Stimulated activated CD8-positive, alpha-beta memory T cell treated with anti-CD3 and anti-CD28 coated beads, Interleukin-15, amount 100 ng/mL, for 1 hour (primary cell): ENCODE measurements at places on chromosomes 4 and X.

GRCh38 chr4:13888112-13888511 lies 260.6 kb upstream of the BOD1L1 start:
- no peak for DNase-seq

- DNase-seq, result no peak
Observed at GRCh38 chr4:38687571-38688011, 23.6 kb downstream of the KLF3 start.

DNA sequence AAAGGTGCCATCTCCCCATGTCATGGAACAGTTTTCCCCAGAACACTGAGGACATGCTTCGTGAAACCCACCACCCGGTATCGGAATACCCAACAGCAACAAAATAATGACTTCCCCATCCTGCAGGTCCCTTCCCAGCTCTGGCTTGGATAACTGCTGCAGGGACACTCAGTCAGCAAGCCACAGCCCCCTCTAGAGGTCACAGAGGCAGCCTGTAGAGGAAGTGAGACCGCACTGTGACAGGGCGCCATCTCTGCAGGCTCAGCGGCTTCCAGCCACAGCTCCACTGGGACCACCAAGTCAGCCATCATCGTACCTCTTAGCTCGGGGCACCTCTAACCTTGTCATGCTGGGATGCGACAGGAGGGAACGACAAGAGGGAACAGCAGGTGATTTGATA lies 315.9 kb downstream of the LDB2 start:
- DNase-seq, result no peak

GRCh38 chr4:34181311-34181841 lies 2062.9 kb downstream of the ARAP2 start:
- no peak for DNase-seq

GRCh38 chrX:112641449-112641848 lies 38.3 kb downstream of the LHFPL1 start:
- DNase-seq, result no peak

DNA sequence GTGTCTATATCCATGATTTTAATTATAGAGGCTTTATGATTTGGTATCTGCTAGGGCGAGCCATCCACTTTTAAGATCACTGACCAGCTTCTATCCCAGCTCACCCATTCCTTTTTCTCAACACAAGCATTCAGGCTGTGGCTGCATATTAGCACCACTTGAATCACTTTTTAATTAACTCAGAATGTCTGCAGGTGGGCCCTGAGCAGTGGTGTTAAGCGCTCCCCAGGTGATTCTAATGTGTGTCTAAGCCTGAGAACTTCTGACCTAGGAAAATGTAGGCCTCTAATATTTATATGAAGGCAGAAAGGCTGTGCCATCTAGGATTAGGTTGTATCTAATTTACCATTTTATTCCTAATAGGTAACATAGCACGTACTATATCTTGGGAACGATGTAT lies 19.8 kb upstream of the QRFPR start:
- DNase-seq, result no peak

DNA sequence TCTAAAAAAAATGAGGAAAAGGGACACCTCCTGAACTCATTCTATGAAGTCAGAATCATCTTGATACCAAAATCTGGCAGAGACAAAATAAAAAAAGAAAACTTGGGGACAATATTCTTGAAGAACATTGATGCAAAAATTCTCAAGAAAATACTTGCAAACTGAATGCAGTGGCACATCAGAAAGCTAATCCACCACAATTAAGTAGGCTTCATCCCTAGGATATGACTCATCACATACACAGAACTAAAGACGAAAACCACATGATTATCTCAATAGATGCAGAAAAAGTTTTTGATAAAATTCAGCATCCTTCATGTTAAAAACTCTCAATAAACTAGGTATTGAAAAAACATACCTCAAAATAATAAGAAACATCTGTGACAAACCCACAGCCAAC lies 98.3 kb downstream of the FAM47B start:
- DNase-seq, result no peak

DNA sequence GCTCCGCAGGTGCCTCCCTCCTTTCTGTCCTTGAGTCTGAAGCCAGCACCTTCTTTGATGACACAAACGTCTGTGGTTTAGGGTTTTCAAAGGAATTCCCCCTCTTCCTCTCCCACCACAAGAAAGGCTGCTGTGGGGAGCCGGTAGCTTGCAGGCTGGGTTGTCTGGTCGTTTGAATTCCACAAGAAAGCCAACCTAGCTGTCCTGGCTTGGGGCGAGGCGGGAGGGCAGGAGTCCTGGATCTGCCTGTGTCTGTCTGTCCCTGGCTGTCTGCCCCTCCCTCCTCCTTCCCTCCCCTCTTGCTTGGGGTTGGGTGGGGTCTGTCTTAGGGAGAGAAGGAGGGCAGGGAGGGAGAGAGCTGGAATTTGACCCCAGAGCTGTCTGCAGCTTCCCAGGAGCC lies 56.3 kb downstream of the SHROOM2 start:
- DNase-seq, result no peak

- DNase-seq, result no peak
Observed at GRCh38 chr4:129623233-129623875, 527.4 kb downstream of the C4orf33 start.

- no peak for DNase-seq
Observed at GRCh38 chr4:26132858-26133257, 188.0 kb upstream of the RBPJ start.

DNA sequence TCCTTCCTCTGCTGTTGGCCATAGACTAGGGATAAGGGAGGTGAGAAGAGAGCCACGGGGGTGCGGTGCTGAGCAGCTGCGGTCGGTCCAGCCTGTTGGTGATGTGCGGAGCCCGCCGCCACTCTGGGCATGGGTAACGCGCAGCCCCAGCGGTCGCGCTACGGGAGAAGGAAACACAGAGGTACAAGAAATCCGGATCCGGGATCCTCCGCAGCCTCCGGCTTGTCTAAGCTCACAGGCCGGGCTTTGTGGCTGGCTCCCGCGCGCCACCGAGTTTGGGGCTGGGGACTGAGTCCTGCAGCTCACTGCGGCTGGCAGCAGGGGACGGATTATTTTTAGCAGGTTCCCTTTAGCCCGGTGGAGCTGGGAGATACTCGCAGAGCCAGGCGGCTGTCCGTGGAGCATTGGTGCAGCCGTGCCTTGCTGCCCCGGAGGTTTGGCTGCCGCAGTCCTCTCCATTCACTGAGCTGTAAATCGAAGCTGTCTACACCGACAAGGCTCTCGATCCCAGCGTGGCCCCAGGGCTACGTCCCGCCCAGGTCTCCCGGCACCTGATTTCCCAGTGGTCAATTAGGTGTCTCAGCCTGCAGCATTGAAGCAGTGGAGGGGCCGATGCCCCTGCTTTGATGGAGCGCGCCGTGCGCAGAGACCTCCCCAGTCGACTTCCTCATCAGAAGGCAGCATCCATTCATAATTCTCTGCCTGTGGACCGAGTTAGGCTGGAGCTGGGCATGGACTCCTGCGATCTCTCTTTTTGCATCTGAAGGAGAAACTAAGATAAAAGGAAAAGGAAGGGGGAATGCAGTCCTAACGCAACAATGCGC lies 81.9 kb upstream of the SCML1 start:
- no peak for DNase-seq

- DNase-seq, result no peak
Observed at GRCh38 chr4:62550121-62550520, 1350.0 kb downstream of the ADGRL3 start.

GRCh38 chrX:20680998-20681397 lies 414.3 kb upstream of the RPS6KA3 start:
- no peak for DNase-seq

DNA sequence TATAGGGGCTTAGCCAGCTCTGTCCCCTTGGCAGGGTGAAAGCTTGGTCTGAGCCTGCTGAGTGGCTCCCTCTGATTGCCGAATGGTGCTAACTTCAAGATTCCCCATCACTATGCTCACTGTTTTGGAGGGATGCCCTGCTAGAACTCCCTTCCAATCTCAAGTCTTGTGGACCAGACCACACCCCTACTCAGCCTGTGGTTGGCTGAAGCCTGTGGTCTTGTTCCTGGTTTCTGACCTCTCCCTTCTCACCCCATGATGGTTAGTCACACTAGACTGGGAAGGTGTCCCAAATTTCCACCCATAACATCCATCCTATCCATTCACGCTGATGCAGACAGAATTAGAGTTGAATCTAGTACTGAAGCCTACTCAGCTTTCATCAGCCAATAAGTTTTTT lies 184.7 kb upstream of the NDP start:
- DNase-seq, result no peak

- DNase-seq, result no peak
Observed at GRCh38 chr4:78056265-78057129, 626 bp upstream of the FRAS1 start.

- no peak for DNase-seq
Observed at GRCh38 chr4:155545456-155545855, 121.2 kb upstream of the GUCY1A1 start.

DNA sequence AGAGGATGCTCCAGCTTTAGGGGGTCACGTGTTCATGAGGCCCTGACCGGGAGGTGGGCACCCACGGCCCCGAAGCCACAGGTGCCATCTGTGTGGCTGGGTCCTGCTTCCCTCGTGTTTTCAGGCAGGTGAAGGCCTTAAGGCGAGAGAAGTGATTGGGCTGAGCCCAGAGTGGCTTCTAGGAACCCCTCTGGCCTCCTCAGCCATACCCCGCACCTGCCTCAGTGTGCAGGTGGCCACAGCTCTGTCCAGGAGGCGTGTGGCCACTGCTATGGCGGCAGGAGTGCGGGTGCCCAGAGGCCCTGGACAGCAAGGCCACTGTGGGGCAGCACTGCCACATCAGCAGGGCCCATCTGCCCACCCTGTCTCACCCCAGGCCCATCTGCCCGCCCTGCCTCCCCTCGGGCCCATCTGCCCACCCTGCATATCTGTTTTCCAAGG lies 25.0 kb downstream of the NKX1-1 start:
- DNase-seq, result no peak

DNA sequence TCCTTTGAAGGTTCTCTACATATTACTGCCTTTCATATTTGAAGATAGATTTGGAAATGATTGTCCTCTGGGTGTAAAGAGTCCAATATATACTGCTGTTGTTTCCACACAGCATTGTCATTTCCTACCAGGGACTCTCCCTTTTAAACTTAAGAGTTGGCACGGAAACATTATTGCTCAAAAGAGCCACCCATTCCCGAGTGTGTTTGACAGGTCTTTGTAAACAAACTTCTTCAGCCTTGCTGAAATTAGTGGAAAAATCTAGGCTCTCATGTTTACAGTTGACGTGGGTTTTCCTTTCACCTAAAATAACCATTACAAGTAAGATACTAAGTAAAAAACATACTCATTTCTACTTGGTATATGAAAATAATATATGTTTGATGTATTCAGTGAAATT lies 111.4 kb upstream of the LIMCH1 start:
- DNase-seq, result no peak

- no peak for DNase-seq
Observed at GRCh38 chr4:14368391-14368790, 633.9 kb upstream of the CPEB2 start.

GRCh38 chr4:77174426-77174825 lies 17.4 kb downstream of the CCNG2 start:
- DNase-seq, result no peak

DNA sequence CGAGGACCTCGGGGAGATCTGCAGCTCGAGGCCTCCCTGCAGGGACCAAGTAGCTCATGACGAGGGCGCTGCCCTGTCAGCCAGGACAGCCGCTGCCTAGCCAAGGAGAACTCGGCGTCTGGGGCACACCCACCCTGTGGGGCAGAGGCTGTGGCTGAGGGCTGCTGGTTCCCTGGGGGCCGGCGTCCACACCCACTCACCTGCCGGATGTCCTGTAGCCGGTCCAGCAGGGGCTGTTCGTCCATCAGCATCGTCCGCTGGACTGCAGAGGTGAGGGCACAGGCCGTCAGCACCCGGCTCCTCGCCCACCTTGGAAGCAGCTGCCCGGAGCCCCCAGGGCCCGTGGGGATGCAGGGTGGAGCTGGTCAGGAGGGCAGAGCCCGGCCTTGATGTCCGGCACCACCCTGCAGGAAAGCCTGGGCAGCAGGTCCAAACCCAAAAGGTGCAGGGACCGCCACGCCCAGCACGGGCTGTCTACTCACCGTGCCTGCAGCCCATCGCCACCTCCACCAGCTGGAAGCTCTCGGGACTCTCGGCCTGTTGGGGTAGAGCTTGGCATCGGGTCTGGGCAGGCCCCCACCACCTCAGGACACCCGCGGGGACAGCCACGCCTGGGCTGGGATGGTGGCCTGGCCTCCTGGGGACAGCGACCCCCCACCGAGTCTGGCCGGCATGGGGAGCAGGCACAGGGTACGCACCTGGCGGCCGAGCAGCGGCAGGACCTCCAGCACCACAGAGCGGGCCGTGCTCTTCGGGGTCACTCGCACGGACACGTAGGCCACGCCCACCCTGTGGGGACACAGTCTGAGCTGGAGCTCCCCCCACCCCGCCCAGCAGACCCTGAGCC lies 6.9 kb downstream of the DGKQ start:
- DNase-seq, result no peak

DNA sequence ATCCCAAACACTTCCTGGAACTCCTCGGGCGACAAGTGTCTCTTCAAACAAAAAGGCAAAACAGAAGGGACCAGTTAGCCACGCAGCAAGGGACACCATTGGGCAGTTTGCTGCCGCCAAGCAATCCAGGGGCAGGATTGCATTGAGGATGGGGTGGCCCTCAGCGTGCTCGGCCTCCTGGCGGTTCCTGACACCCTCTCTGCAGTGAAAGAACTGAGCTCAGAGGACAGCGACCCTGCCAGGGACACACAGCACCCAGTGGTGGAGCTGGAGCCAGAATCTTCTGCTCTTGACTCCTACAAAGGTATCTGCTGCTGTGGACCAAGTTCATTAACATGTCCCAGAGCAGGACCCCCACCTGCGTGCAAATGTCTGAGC lies 27.4 kb upstream of the AFAP1 start:
- DNase-seq, result no peak

DNA sequence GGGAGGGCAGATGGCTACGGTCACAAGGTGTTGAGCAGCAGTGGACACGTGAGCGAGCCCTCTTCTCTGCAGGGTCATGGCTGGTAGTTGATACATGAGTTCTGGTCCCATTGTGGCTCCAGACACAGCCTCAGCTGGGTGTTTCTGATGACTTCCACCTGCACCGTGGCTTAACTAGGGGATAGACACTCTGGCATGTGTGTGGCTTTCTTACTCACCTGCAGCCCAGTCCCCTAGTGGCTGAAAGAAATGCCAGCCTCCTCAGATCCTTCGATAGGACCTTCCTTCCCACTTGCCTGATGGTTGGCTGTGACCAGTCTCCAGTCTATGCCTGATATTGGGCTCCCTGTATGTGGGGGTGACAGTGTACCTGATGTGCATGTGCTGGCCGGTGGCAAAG lies 5.0 kb downstream of the GPR78 start:
- DNase-seq, result no peak

GRCh38 chrX:34903316-34903715 lies 39.3 kb upstream of the FAM47B start:
- DNase-seq, result no peak
